GM18507 (cell line): ENCODE measurements at places on chromosomes 11 and 22.

GRCh38 chr11:99198215-99198614 is 177.5 kb downstream of the CNTN5 start:
- no peak for DNase-seq

- DNase-seq: no peak
These were observed 225.6 kb downstream of the TMEM135 start for GRCh38 chr11:87263264-87263838.

GRCh38 chr22:24728790-24729637 is 45.5 kb downstream of the PIWIL3 start:
- DNase-seq: no peak

GRCh38 chr22:49258107-49259010 is 569.3 kb downstream of the BRD1 start:
- no peak for DNase-seq

GRCh38 chr11:19719960-19720359 is 7.3 kb downstream of the NAV2 start:
- no peak for DNase-seq

DNA sequence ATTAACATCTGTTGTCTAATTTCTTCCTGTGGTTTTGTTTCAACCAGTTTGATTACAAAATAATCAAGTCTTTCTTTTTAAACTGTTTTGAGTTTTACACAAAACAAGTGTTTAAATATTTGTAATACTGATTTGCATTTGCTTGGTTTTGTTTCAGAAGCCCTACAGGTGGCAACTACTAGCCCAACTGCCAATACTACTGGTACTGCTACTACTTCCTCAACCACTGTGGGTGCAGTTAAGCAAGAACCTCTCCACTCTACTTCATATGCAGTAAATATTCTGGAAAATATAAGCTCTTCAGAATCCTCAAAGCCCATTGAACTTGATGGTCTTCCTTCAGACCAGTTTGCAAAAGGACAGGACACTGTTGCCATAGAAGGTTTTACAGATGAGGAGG is 61.1 kb downstream of the QSER1 start:
- no peak for DNase-seq

GRCh38 chr11:87374038-87374807 is 336.5 kb downstream of the TMEM135 start:
- no peak for DNase-seq

- DNase-seq: no peak
These were observed 787.7 kb downstream of the NTM start for GRCh38 chr11:132158091-132158490.

DNA sequence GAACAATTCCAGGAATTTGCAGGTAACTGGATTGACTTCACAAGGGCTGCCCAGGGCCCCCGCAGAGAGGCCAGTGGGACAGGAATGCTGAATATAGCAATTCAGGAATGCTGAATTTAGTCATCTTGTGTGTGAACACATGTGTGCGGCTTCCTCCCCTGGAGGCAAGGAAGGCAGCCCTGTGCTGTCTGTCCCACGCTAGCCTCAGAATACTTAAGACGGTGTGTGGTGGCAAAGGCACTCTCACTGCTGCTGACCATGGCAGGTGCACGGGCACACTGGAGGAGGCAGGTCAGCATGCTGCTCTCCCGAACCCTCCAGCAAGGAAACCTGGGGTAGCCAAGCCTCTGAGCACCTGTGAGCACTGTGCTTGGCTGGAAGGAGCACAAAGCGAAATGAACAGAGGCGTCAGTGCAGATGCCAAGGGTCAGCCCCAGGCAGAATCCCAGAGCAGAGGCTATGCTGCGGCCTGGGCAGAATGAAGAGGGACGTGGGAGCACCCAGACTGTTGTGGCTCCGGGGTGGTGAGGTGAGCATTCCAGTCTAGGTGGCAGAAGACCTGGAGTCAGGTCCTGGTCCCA is 2.7 kb downstream of the GNAZ start:
- DNase-seq: no peak

- DNase-seq: no peak
These were observed 1.4 kb downstream of the WT1 start for GRCh38 chr11:32433914-32434355.

- DNase-seq: no peak
These were observed 5.8 kb downstream of the ADORA2A start for GRCh38 chr22:24433001-24433827.

- DNase-seq: no peak
These were observed 41.8 kb downstream of the MACROD1 start for GRCh38 chr11:64124147-64124546.

DNA sequence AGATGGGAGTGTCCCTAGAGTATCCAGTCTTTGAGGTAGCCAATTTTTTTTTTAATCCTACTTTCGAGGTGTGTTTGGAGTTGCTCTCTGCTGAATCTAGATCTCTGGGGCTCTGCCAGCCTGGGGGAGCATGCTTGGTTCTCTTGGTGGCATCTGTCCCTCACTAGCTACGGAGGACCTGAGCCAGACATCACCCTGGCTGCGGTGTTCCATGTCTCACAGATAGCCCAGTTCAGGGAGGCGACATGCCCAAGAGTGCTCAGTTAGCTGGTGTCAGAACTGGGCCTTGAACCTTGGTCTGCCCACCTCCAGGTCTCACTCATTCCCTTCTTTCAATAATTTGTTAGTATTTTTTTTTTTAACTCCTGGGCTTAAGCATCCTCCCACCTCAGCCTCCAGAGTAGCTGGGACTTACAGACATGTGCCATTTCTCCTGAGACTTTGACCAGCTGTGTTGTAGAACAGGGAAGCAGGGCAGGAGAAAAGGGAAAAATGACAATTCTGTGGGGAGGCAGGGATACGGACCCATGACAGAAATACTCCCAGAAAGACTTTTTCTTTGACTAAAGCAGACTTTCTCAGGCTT is 621 bp downstream of the HMOX1 start:
- DNase-seq: no peak

DNA sequence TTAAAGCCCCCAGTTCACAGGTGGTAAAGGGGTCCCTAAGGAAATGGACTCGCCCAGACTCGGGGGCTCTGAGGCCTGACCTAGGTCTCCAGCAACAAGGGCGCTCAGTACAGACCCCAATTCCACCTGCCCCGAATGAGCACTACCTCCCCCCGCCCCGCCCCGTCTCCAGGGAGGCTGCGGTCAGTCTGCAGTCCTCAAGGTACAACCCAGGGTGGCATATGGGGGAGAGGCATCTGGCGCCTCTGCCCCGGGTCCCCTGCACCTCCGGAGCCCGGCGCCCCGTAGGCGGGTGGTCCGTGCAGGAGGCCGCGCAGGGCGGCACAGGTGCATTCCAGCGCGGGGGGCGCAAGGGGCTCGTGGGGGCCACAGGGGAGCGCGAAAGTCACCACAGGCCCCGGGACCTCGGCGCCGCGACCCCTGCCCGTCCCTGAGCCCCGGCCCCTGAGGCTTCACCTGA is 361 bp downstream of the CTSD start:
- DNase-seq: no peak

- no peak for DNase-seq
These were observed 398 bp upstream of the ATG16L2 start for GRCh38 chr11:72813740-72814285.

GRCh38 chr22:43792905-43793304 is 19.2 kb downstream of the EFCAB6 start:
- no peak for DNase-seq

GRCh38 chr11:78212586-78213371 is 24.1 kb downstream of the USP35 start:
- DNase-seq: no peak

GRCh38 chr11:17738151-17738973 is 3.8 kb downstream of the KCNC1 start:
- DNase-seq: no peak

DNA sequence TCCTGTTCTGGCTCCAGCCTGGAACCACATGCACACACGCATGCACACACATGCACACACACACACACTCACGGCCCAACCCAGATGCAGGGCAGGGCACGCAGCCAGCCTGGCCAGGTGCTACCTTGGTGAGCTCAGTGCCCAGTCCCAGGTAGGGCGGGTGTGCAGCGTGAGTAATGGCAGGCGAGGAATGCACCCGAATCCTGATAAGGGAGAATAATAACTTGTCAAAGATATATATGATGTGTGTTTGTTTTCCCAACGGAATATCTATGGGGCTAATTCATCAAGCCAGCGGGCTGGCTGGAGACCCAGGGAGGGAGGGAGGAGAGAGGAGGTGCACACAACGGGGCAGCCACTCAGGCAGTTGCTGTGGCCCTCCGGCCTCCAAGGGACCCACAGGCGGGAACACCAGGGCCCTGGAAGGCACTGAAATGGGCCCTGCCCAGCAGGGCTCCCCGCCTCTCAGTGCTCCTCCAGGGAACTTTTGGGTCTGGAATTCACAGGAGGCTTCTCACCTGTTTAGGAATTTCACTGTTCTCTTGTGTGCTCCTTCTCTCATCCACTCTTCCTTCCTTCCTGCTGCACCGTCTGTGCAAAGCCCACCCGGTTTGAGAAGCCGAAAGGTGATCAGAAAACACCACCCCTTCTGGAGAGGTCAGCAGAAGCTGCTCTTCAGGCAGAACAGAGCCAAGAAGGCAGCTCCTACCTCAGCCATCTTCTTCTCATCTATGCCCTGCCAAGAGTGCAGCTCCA is 79.0 kb downstream of the BUD13 start:
- DNase-seq: no peak

- no peak for DNase-seq
These were observed 237.6 kb downstream of the ETS1 start for GRCh38 chr11:128349650-128350299.

DNA sequence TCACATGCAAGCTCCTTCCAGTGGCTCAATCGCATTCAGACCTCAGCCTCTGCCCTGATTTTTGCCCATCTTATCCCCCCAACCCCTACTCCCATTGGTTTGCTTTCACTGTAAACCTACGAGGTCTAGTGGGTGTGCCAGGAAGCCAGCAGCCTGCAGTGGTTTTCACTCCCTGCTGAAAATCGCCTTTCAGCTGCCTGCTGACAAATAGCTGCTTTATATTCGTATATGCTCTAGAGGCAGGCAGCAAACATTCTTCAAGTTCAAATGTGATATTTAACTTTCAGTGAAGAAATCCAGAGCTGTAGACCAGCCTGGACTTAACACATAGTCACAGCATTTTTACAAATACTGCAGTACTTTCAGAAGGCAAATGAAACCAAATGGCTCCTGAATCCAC is 92.8 kb upstream of the APOA1 start:
- DNase-seq: no peak

DNA sequence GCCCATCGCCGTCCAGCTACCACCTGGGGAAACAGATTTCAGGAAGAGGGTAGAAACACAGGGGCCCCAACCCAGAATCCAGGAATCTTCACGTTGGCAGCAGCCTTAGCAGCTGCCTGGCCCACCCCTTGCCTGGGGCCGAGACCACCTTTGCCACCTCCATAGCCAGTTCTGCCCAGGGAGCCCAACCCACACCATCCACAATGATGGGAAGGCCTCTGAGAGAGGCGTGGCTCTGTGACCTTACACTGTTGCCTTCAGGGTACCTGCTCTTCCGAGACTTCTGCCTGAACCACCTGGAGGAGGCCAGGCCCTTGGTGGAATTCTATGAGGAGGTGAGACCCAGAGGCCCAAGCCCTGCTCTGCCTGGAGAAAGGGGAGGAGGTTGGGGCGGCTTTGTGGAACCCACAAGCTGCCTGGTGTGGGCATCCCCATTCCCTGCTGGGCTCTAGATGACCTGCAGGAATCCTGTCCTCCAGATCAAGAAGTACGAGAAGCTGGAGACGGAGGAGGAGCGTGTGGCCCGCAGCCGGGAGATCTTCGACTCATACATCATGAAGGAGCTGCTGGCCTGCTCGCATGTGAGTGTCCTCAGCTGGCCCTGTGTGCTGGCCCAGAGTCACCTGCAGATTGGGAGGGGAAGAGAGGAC is 10.0 kb upstream of the ANKRD13D start:
- no peak for DNase-seq

GRCh38 chr11:2347308-2347830 is 29.7 kb upstream of the CD81 start:
- no peak for DNase-seq

- no peak for DNase-seq
These were observed 47.6 kb downstream of the CACNA1I start for GRCh38 chr22:39617970-39618757.

- no peak for DNase-seq
These were observed 21.6 kb upstream of the NUP160 start for GRCh38 chr11:47869544-47870393.

DNA sequence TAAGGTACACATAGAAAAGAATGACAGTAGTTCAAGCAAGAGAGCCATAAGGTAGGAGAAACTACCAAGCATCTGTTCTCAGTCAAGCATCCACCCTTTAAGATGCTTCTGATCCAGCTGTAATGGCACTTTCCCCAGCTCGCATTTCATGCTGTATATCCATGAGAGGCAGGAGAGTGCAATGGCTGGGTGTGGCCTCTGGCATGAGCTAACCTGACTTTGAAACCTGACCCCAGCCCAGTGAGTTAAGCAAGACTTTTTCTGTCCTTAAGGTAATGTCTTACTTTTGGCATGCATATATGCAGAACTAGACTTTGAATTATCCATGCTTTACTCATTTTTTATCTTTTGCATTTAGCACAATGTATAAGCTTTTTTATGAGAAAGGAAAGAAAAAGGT is 79.8 kb upstream of the CNTN5 start:
- no peak for DNase-seq

DNA sequence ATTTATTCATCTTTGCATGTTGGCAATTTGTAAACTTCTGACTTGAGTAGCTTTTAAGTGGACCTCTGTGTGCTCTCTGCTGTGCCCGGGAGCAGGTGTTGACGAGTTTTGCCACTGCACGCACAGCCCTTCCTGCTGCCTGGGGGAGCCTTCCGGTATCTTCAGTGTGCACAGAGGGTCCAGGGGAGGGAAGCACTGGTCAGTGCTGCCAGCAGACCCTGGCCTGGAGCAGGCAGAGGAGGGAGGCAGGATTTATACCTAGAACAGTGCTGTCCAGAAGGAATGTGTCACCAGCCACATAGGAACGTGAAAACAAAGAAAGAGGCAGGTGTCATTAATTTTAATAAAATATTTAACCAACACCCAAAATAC is 403.6 kb downstream of the TBC1D22A start:
- no peak for DNase-seq

DNA sequence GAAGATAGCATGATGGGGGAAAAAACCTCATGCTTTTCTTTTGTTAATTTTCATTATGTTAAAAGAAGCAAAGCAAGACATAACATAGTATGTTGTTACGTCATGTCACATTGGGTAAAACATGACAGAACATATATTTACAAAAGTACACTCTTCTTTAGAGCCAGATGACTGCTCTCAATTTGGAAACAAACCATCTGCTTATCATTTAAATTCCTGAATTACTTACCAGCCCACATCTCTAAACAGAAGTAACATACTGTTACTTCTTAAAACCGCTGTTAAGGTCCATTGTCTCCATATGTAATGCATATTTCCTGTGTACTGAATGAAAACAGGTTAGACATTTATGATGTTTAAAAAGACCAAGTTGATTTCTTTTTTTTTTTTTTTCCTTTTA is 100.0 kb downstream of the TMEM135 start:
- DNase-seq: no peak
